ENCODE measurements at places on chromosomes 1 and 21. TPM values are rescaled to one million over a fixed set of nuclear protein-coding genes. Genes with fewer than 3 reads are reported as not detected.

Gene HSPB7
- total RNA-seq: 143 TPM

Gene AADACL3
- not detected for total RNA-seq

Gene ECM1
- total RNA-seq: 24.0 TPM

Gene FAM72B
- not detected for total RNA-seq

Gene CAPZA1
- 93.7 TPM for total RNA-seq

Gene MTARC1
- 6.2 TPM for total RNA-seq

Gene ITLN1
- total RNA-seq: 1.9 TPM

Gene SIPA1L2
- total RNA-seq: 65.2 TPM

Gene SPRR2E
- total RNA-seq: 20.8 TPM

Gene SLC9C2
- total RNA-seq: not detected

Gene C1orf141
- total RNA-seq: not detected

Gene BRDT
- not detected for total RNA-seq

Gene NHLH2
- total RNA-seq: not detected

Gene OR2L8
- total RNA-seq: not detected

Gene CELA2A
- total RNA-seq: not detected

Gene SAMSN1
- 5.2 TPM for total RNA-seq

Gene NPHS2
- not detected for total RNA-seq

Gene CELF3
- total RNA-seq: 0.93 TPM

Gene HLX
- total RNA-seq: 7.1 TPM

Gene DNASE2B
- total RNA-seq: not detected

Gene AZIN2
- 1.6 TPM for total RNA-seq

Gene LHX8
- total RNA-seq: not detected

Gene PAQR6
- total RNA-seq: 1.7 TPM

Gene PRR9
- not detected for total RNA-seq

Gene NBPF3
- total RNA-seq: 7.5 TPM

Gene PIK3CD
- total RNA-seq: 18.2 TPM

Gene ANGPTL1
- 152 TPM for total RNA-seq

Measured in gastroesophageal sphincter (tissue), 4 donors.